Spinal cord (tissue), 10 donors: ENCODE measurements at places on chromosomes 11 and 22. TPM values are rescaled to one million over a fixed set of nuclear protein-coding genes. Genes with fewer than 3 reads are reported as not detected.

Gene TENM4
- total RNA-seq, result 70.5 TPM

Gene IL18
- 7.8 TPM for total RNA-seq

Gene CLDN5
- 61.0 TPM for total RNA-seq

Gene TSPAN18
- 49.1 TPM for total RNA-seq

Gene CSRP3
- 0.22 TPM for total RNA-seq

Gene TIGD3
- total RNA-seq, result 1.4 TPM

Gene GP1BB
- 5.3 TPM for total RNA-seq

Gene TBX1
- total RNA-seq, result not detected

Gene BEST1
- total RNA-seq, result 10.2 TPM

Gene RRM1
- total RNA-seq, result 65.8 TPM

Gene OR52L1
- total RNA-seq, result not detected

Gene BSCL2
- total RNA-seq, result 179 TPM

Gene APOL6
- 10.7 TPM for total RNA-seq

Gene APOBEC3F
- 3.2 TPM for total RNA-seq

Gene PIH1D2
- total RNA-seq, result 5.4 TPM

Gene GDPD4
- not detected for total RNA-seq

Gene SLC17A6
- 86.9 TPM for total RNA-seq

Gene OR4C46
- not detected for total RNA-seq

Gene SHANK3
- 8.3 TPM for total RNA-seq

Gene SLCO2B1
- 25.4 TPM for total RNA-seq

Gene OR4A16
- not detected for total RNA-seq

Gene CHKA
- 75.2 TPM for total RNA-seq

Gene MS4A3
- total RNA-seq, result 0.72 TPM

Gene RFPL1
- total RNA-seq, result not detected

Gene DGCR2
- total RNA-seq, result 61.5 TPM

Gene BLID
- total RNA-seq, result 5.0 TPM

Gene USP2
- 3.8 TPM for total RNA-seq

Gene CCDC89
- 2.1 TPM for total RNA-seq

Gene ANO1
- total RNA-seq, result 3.6 TPM

Gene PDE3B
- 9.8 TPM for total RNA-seq

Gene ESAM
- total RNA-seq, result 23.3 TPM

Gene NAALAD2
- total RNA-seq, result 20.3 TPM

Gene OR10A2
- total RNA-seq, result not detected

Gene POU2F3
- total RNA-seq, result not detected

Gene LRRN4CL
- 3.2 TPM for total RNA-seq

Gene FAM227A
- total RNA-seq, result 8.8 TPM

Gene B3GAT3
- total RNA-seq, result 40.5 TPM

Gene PIK3IP1
- total RNA-seq, result 38.9 TPM

Gene SCGB1A1
- total RNA-seq, result not detected

Gene SAMM50
- 42.0 TPM for total RNA-seq

Gene NCF4
- 9.0 TPM for total RNA-seq

Gene TMEM191C
- 4.7 TPM for total RNA-seq

Gene MS4A1
- total RNA-seq, result 0.99 TPM
